ENCODE measurements at places on chromosomes 16 and 17.

- no peak for DNase-seq
These were observed 30.2 kb downstream of the TK2 start for GRCh38 chr16:66519482-66520373.

DNA sequence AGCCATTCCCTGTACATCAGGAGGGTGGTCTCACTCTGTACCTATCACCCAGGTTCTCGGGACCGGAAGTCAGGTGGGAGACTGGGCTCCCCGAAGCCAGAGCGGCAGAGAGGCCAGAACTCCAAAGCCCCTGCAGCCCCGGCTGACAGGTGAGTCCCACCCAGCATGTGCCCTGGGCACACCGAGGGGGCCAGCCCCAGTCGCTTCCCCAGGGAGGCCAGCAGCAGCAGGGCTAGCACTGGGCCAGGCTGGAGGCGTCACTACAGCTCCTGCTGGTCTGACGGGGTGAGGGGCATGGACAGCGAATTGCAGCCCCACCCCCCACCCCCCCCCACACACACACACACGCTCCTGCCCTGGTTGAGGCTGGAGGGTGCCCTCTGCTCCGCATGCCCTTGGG is 7.9 kb upstream of the IL17C start:
- no peak for DNase-seq

GRCh38 chr17:72118335-72119076 is 2.3 kb upstream of the SOX9 start:
- peak; percentile 80 for DNase-seq

- DNase-seq = no peak
These were observed 46.2 kb downstream of the SMPD3 start for GRCh38 chr16:68401871-68402747.

- DNase-seq = peak; percentile 80
These were observed 16.0 kb upstream of the TANC2 start for GRCh38 chr17:62950067-62950466.

DNA sequence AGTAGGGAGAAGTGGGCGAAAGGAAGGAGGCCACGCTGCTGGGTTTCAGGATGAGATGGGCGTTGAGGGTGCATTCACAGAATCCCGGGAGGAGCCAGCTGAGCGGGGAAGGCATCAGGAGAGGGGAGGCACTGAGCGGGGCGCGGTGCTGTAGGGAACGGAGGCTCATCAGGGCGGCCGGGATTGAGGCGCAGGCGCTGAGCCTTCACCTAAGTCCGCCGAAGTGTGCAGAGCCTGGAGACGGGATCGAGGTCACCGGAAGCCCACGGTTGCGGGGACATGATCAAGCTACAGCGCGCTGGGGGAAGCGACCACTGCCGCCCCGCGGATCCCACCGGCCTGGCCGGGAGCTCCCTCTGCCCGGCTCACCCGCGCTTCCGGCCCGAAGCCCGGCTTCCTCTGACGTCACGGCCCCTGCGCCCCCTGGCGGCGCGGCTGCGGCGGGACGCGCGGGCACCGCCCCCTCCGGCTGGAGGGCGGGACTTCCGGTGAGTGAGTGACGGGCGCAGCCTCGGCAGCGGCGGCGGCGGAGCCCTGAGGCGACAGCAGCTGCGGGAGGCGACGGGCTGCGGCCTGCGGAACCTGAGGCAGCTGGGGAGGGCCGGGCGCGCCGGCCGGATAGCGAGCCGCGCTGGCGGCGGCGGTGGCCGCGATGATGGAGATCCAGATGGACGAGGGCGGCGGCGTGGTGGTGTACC is at the start of gene MAPK8IP3:
Gene MAPK8IP3, plus strand, starts transcription at position 508 of the 698 bp plus-strand sequence. Its CDS starts 145 bp downstream, at position 653.
- peak; percentile 95 for DNase-seq

- DNase-seq = no peak
These were observed 1.3 kb downstream of the SLC43A2 start for GRCh38 chr17:1627182-1627981.

- DNase-seq = no peak
These were observed 4.5 kb upstream of the ZC3H7A start for GRCh38 chr16:11801481-11802021.

DNA sequence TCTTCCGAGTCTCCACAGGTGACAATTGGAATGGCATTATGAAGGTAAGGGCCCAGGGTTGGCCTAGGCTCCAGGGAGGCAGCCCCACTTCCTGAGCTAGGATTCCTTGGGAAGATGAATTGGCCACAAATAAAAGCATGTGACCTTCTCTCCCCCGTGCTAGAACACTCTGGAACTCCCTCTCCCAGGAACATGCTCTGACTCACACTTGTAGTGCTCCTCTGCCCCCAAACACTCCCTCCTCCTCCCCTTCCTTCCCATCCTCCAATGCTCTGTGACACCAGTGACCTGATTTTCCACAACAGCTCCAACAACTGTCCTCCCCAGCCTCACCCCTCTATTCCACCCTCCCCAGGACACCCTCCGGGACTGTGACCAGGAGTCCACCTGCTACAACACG is 16.4 kb upstream of the ABCC3 start:
- DNase-seq = no peak

GRCh38 chr17:66477615-66478283 is 175.3 kb downstream of the PRKCA start:
- no peak for DNase-seq

GRCh38 chr16:13376174-13376573 is 474.8 kb downstream of the SHISA9 start:
- DNase-seq = no peak

DNA sequence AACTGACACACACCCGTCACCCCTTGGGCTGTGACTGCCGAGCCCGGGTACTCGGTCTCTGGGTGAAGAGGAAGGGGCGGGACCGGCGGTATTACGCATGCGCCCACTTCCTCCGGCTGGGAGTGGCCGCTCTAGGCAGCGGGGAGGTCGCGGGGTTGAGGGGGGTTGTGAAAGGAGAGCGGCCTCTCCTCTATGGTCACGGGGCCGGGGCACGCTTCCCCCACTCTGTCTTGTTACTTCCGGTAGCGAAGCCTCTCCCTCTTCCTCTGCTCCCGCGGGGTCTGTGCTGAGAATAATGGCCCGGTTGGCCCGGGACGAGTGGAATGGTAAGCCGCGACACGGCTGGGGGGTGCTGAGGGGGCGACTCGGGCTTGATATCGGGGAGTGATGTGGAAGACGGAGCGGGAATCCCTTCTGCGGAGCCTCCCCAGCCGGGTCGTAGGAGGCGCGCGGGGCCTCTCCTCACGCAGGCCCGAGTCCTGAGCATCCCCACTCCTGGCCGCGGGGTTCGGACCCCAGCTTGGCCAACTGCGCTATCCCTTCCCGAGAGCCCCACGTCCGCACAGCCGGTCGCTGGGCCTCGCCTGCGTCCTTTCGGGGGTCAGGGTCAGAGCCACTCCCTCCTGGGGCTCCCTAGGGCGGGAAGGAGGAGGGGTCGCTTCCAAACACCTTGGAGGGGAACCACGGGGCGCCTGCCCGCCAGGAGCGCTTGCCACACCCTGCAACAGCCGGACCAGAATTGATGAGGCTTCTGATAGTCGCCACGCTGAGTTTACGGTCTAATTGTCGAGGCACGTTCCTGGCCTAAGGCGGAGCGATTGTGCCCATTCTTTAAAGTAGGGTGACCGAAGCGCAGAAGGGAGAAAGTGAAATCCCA is at the start of gene BFAR:
Gene BFAR, plus strand, starts transcription at position 259 of the 877 bp plus-strand sequence. CDS start 11,396 bp downstream, outside the sequence.
- peak; percentile 96 for DNase-seq

DNA sequence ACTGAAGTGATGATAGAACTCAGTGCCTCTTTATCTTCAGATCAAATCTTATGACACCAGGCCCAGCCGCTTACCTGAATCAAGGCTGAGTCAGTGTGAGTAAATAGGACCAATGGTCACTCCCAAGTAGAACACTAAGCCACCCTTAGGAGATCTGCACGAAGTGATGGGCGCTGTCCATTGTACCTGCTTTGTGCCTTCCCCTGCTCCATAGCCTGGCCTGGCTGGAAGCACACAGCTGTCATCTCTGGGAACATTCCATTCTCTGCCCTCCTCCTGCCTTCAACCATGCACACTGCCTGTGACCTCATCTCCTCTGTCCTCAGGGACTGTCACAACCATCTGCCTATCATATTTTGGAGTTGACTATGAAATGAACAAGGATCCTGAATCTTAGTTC is 279.5 kb upstream of the ASIC2 start:
- DNase-seq = no peak

- DNase-seq = no peak
These were observed 217.3 kb upstream of the ERCC4 start for GRCh38 chr16:13702614-13703013.

- DNase-seq = no peak
These were observed 18.0 kb upstream of the CDIPT start for GRCh38 chr16:29881050-29881449.

- DNase-seq = no peak
These were observed 47.7 kb downstream of the TK2 start for GRCh38 chr16:66502020-66502913.

- no peak for DNase-seq
These were observed 28.9 kb downstream of the CPSF4L start for GRCh38 chr17:73232587-73233373.

GRCh38 chr17:19284005-19284959 is 47.1 kb downstream of the EPN2 start:
- no peak for DNase-seq

DNA sequence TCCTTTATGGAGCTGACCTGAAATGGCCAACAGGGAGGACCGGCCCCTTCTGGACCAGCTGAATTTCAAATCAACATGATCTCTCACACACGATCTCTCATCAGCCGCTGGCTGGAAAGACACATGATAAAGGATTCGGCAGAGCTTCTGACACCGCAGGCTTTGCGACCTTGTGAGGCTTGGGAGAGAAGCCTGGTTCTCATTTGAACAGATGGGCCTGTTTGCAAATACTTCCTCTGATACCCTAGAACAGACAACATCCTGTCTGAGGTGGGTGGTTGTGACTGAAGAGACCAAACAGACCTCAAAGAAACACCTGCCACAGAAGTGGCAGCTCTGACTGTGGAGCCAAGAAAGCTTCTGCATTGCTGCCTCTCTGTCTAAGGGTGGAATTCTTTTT is 77.9 kb upstream of the SDK2 start:
- DNase-seq = no peak

DNA sequence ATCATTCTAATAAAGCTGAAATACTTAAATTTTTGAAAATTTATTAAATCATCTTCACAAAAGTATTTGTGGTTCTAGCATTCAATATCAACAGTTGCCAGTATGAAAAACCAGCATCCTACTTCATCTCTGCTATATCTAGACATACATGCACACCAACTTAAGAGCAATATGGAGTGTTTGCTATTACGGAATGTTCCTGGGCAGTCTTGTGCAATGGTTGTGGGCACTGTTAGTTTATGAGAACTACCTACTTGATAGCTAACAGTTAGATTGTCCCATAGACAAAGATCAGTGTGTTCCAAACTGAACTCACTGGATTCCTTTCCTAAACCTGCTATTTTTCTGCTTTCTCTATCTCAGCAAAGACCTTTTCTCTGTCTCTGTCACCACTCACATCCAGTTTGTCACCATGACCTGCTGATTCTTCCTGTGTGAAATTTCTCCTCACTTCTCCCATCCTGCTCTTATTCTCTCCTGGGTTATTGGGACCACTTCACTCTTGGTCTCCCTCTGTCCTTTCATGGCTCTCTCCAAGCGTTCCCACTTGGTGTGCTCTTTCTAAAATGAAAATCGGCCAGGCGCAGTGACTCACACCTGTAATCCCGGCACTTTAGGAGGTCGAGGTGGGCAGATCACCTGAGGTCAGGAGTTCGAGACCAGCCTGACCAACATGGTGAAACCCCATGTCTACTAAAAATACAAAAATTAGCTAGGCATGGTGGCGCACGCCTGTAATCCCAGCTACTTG is 27.7 kb downstream of the CNTROB start:
- DNase-seq = peak; percentile 62

DNA sequence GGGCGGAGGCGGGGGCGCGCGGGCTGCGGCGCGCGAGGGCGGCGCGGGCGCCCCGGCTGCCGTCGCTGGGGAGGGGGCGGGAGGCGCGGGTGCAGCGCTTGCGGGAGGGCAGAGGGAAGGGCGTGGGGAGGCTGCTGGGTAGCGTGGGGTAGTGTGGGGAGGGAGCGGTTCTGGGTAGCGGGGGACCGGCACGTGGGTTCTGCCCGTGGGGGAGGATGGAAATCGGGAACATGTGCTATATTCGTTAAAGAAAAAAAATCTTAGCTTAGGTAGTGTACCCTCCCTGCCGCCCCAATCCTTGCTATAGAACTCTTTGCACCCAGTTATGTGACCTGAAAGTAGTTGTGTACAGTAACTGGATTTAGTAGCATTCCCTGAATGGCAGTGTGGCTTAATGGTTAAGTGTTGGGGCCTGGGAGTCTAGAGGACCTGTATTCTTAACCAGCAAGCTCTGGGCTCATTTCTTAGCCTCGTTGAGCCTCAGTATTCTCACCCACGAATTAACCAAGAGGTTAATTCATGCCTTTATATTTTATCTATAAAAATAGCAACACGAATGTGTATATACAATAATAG is 646 bp downstream of the RABEP1 start:
- no peak for DNase-seq

DNA sequence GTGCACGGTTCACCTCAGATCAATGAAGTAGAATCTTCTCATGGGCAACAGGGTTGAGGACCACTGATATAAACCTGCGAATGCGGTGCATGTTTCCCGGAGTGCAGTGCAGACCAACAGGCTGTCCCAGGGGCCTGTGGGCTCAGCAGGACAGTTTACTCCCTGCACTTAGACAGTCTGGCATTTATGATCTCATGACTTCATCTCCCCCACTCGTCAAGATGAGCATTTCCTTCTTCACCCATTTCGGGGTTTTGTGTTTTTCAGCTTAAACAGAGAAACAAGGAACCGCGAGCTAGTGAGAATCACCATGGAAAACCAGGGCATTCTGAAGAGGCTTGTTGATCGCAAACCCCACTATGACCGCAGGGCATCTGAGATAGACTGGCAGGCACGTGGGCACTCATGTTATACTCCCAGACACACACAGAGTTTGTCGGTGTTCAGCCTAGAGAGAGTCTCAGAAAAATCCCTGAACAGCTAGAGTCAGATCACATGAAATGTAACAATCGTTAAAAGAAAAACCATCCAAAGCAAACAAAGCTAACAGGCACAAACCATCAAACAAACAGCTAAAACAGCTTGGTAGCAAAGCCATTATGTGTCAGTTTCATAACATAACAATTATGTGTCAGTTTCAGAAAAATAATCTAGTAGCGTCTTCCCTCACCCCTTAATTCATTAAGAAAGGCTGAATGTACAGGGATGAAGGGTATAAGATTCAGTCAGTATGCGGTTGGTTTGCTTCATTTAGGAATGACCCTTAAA is 2.9 kb downstream of the CFAP97D1 start:
- no peak for DNase-seq

DNA sequence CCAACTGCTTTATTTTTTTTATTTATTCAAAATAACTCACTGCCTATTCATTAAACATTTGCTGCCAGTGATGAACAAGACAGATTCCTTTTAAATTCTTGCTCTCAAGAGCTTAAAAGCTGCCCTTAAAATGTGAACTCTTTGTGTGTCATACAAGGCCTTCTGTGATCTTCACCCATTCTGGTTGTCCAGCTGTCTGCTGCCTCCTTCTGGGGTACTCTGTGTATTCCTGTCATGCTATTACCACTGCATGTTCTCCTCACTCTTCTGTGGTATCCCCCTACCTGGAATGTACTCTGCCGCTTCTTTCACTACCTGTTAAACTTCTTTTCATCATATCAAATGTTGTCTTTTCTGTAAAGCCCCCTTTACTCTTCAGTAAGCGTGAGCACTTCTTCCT is 165.8 kb downstream of the CHD9 start:
- DNase-seq = no peak

GRCh38 chr17:10814075-10814474 is 10.2 kb upstream of the TMEM238L start:
- no peak for DNase-seq

Measured in left lung (tissue), 14 donors.